ENCODE measurements at places on chromosomes 5 and 9.

GRCh38 chr5:80190960-80191359, 64.9 kb downstream of the SERINC5 start:
- no peak for DNase-seq

GRCh38 chr5:169083394-169084018, 217.4 kb downstream of the SLIT3 start:
- no peak for DNase-seq

GRCh38 chr9:68970151-68970550, 43.8 kb downstream of the PRKACG start:
- DNase-seq: no peak

DNA sequence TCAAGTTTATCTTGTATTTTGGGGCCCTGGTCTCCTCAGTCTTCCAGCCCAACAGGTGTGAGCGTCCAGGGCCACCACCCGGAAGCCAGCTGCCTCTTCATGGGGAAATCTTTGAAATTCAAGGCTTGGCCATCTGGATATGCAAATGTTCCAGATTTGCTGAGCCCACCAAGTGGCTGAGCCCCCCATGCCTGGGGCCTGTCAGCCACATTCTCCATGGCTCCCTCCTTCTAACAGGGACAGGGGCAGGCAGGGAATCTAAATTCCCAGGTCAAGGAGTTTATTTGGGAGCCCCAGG, 14.2 kb upstream of the CXXC5 start:
- DNase-seq: no peak

- DNase-seq: no peak
These were observed 365.1 kb upstream of the PRR16 start for GRCh38 chr5:120098902-120099535.

GRCh38 chr5:114447084-114447773, 85.4 kb downstream of the KCNN2 start:
- DNase-seq: no peak

- no peak for DNase-seq
These were observed 40.8 kb downstream of the LIFR start for GRCh38 chr5:38515646-38516045.

DNA sequence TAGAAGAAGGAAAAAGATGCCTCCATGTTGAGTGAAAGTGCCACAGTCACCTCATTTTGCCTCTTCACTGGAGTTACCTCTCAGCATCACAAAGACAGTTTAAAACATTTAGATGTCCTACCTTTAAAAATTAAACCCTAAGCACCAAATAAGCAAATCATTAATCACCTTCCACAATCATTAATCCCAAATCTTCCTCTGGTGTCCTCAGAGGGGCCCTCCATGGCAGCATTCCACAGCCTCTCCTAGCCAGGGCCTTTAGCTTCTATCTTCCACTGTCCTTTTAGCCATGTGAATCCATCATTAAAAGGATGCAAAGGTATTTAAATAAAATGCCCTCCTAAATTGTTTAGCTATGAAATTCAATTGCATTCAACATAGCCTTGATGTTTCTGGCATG, 310.8 kb downstream of the PDE4D start:
- no peak for DNase-seq

GRCh38 chr9:34612788-34613390, 992 bp upstream of the RPP25L start:
- DNase-seq: no peak

- DNase-seq: no peak
These were observed 6.5 kb downstream of the GAS1 start for GRCh38 chr9:86940774-86941173.

DNA sequence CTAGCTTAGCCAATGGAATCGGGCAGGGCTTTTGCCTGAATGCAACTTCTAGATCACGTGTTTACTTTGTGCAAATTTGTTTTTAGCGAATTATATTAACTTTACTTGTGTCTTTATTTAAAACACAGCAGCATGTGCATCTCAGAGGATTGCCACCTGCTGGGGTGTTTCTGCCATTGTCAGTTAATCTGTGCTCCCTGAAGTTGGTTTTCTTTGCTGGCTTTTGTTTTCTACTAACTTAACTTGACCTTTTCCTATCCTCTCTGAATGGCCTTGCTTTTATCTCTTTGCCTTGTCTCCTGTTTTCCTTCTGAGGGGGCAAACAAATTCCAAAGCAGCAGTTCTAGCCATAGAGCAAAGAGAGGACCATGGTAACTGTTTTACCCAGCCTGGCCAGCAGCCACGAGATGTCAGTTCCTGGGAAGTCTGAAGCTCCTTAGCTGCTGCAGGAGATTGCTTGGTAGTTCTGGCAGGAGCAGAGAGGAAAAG, 67.6 kb downstream of the ARHGEF28 start:
- no peak for DNase-seq

- no peak for DNase-seq
These were observed 113.4 kb upstream of the ALDH1B1 start for GRCh38 chr9:38278931-38279679.

- no peak for DNase-seq
These were observed 971 bp downstream of the TMEM267 start for GRCh38 chr5:43482490-43483297.

DNA sequence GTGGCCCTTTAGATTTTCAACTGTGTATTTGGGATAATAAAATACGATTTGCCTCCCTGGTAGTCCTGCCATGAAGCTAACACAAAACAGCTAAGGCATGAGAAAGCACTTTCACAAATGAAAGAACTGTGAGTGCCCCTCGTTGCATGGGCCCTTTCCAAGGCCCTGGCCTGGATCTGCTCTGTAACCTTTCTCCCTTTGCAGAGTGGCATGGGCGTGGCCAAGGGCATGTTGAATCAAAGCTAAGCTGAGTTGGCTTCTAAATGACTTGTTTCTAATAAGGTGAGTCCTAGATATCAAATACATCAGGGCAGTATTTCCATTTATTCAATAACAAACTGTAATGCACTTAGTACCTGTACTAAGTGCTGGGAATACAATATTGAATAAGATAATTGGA, 78.7 kb upstream of the PTPN3 start:
- DNase-seq: no peak
